Activated CD8-positive, alpha-beta memory T cell treated with anti-CD3 and anti-CD28 coated beads for 36 hours (primary cell): ENCODE measurements at places on chromosomes 2 and 18. TPM values are rescaled to one million over a fixed set of nuclear protein-coding genes. Genes with fewer than 3 reads are reported as not detected.

LRRC30 gene
- total RNA-seq = not detected

PLEKHH2 gene
- total RNA-seq = 0.50 TPM

SIGLEC15 gene
- not detected for total RNA-seq

PDE11A gene
- not detected for total RNA-seq

STK39 gene
- total RNA-seq = 27.7 TPM

UGT1A6 gene
- not detected for total RNA-seq

DYSF gene
- total RNA-seq = 5.8 TPM

PCBP1 gene
- total RNA-seq = 424 TPM

EVA1A gene
- total RNA-seq = not detected

FBXO15 gene
- 1.4 TPM for total RNA-seq

KCNG2 gene
- total RNA-seq = not detected

KIF5C gene
- 24.3 TPM for total RNA-seq

TRMT61B gene
- total RNA-seq = 19.0 TPM

RNASEH1 gene
- total RNA-seq = 41.4 TPM

NLRC4 gene
- not detected for total RNA-seq

HTR2B gene
- not detected for total RNA-seq

KIAA2012 gene
- not detected for total RNA-seq

CCL20 gene
- total RNA-seq = 5.7 TPM

HOXD3 gene
- total RNA-seq = not detected

THUMPD2 gene
- 18.8 TPM for total RNA-seq

FAM110C gene
- 0.15 TPM for total RNA-seq

GPR35 gene
- 13.3 TPM for total RNA-seq

INHBB gene
- total RNA-seq = not detected

STEAP3 gene
- total RNA-seq = 0.46 TPM

NOSTRIN gene
- not detected for total RNA-seq

TSN gene
- 89.5 TPM for total RNA-seq

TCF23 gene
- total RNA-seq = not detected

REG1A gene
- not detected for total RNA-seq

TUBA4B gene
- total RNA-seq = not detected

ANKRD44 gene
- total RNA-seq = 130 TPM
